ENCODE measurements at places on chromosomes 6 and 20.

DNA sequence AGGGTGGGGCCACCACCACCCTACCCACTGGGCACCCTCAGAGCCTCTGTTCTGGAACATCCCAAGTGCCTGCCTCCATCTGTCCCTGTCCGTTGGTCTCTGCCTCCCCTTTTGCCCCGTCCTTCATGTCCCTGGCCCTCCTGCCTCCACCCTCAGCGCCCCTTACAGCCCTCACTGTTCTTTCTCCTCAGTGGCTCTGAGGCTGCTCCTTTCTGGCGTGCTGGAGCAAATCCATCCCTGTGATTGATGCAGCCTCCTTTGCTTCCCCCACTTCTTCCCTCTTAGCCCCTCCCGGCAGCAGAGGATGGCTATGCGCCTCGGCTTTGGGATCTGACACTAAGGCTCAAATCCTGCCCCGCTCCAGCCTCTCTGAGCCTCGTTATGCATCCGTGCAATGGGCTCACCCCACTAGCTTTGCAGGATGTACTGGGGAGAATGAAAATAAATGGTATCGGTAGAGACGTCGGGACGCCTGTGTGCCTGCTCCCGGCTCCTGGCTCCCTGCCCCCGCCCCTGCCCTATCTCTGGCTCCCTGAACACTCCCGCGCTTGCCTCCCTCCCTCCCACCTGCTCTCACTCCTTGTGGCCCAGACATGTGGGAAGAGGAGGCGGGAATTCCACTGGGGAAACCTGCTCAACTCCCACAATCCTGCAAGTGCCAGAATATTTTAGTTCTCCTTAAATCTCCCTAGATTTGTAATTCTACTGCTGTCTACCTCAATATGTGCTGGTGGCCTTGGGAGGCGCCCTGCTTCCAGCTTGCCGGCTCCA lies 13.1 kb downstream of the VSTM2L start:
- DNase-seq = peak; percentile 56

GRCh38 chr20:25076731-25077609 lies 5.0 kb downstream of the VSX1 start:
- no peak for DNase-seq

DNA sequence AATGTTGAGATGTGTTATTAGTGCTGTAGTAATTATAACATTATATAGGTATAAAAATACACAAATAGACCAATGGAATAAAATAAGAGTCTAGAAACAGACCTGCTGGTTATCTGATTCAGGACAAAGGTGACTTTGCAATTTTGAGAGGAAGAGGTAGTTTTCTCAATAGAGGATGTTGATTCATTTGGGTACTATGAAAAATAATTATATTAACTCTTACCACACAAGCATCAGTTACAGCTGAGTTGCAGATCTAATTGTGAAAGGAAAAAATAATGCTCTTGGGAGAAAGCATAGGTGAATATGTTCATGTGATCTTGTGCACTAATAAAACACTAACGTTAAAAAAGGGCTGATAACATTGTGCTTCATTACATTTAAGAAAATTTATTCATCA lies 103.0 kb downstream of the BCKDHB start:
- DNase-seq = no peak

GRCh38 chr6:113763876-113764275 lies 93.3 kb upstream of the MARCKS start:
- no peak for DNase-seq

GRCh38 chr6:169752074-169752623 lies 727 bp downstream of the ERMARD start:
- DNase-seq = peak; percentile 53

DNA sequence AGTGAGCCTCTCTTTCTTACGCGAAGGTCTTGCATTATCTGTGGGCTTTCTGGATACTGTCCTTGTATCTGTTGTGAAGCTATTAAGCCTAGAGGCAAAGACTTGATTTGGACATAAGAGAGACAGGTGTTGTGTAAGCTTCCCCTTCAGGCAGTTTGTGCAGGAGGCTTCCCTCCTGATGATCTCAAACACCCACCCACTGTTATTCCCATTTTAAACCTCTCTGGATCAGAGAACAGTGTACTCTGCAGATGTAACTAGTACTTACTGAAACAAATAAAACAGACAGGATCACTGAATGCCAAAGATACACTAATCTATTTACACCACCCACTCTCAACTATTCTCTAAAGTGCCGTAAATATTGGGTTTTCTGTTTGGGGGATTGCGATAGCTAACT lies 113.8 kb upstream of the RAB32 start:
- no peak for DNase-seq

DNA sequence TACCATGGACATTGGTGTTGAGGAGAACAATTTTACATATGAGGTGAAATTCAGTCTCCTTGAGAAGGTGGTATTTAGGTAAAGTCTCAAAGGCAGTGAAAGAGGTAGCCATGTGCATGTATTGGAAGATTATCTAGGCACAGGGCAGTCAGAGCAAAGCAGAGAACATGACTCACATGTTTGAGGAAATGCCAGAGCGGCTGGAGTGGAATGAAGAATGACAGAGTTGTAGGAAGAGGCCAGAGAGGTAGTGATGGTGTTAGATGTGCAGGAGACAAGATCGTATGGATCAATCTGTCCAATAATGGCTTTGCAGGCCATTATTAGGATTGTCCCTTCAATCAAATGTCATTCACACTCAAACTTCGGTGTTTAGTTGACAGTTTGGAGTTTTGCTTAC lies 449.4 kb upstream of the PTCHD4 start:
- peak; percentile 4 for DNase-seq

GRCh38 chr6:117459204-117459944 lies 23.1 kb upstream of the DCBLD1 start:
- DNase-seq = no peak

Data from A673 (cell line).